ENCODE measurements at places on chromosomes 4 and X.

DNA sequence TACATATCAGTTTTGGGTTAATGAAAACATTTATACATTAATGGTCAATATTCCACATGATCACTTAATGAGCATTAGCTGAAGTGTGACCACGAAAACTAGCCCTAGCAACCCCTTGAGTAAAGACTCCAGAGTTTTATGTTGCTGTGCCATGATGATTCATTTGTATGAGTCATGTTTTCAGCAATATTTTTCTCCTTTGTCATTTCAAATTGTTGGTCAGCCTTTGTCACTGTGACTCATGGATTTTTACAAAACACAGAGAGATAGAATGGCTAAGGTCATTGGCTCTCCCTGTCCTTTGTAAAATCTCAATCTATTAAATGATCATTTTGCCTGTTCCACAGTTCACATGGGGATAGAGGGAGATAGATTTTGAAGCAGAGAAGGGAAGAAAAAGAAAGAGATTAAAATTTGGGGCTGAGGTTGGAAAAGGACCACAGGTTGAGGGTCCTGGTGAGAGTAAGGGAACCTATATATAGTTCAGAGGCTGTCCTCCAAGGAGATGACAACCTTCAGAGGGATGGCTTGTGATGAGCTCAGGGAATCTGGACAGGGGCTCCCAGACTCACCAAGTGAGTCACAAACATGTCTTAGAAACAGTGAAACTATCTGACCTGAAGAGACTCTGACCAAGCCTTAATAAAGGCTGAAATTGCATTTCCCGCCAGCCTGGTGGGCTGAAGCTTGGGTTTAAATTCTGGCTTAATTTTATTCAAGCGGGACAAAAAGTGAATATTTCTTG, 25.6 kb downstream of the NR0B1 start:
- no peak overlapping the region for H3K4me3 ChIP-seq
- no peak overlapping the region for H3K27ac ChIP-seq
- H3K27me3 ChIP-seq = no peaks in the 10 kb centered on the region
- no peaks in the 10 kb centered on the region for H3K4me1 ChIP-seq

GRCh38 chrX:42495139-42495538, 282.8 kb downstream of the PPP1R2C start:
- H3K36me3 ChIP-seq = no peaks in the 10 kb centered on the region
- H3K27me3 ChIP-seq = no peaks in the 10 kb centered on the region
- H3K4me1 ChIP-seq = no peaks in the 10 kb centered on the region

GRCh38 chr4:109966891-109967481, 54.3 kb downstream of the EGF start:
- H3K27me3 ChIP-seq = no peaks in the 10 kb centered on the region
- DNase-seq = no peak
- no peaks in the 10 kb centered on the region for H3K36me3 ChIP-seq
- peaks cover 3% of the 10 kb centered on the region for H3K4me1 ChIP-seq

DNA sequence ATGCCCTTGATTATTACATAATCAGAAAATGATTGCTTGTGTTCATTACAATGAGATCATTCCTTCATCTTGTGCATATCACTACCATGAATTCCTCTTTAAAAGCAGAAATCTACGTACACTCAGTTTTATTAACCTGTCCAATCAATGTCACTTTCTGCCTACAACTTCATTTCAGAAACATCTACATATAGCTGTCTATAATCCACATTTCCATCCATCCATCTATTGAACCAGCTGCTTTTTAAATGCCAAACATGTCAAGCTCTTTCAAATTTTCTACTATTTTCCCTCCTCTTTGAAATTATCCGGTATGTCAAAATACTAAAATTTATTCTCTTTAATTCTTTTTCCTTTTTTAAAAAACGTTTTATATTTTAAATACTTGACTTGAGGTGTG, 462.0 kb downstream of the GABRG1 start:
- no peak overlapping the region for H3K4me3 ChIP-seq
- no peaks in the 10 kb centered on the region for H3K27me3 ChIP-seq
- DNase-seq = no peak
- H3K36me3 ChIP-seq = no peaks in the 10 kb centered on the region
- no peak overlapping the region for H3K27ac ChIP-seq

DNA sequence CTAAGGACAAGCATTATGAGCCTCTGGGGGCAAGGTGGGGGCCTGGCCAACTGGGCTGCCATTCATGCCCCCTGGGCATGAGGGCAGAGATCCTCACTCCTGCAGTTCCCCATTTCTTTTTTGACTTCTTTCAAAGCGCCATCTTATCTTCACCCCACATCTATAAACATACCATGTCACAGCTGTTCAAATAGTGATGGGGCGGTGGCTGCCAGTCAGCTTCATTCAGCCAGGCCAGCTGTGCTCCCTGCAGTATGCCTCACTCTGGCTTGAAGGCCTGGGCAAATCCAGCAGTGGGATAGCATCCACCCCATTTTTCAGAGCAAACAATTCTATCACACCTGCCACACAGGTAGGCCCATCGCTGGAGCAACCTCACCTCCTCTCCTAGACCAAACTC, 85.5 kb downstream of the NHSL2 start:
- H3K4me1 ChIP-seq = peaks cover 21% of the 10 kb centered on the region
- no peak overlapping the region for H3K4me3 ChIP-seq
- no peak overlapping the region for H3K27ac ChIP-seq
- H3K36me3 ChIP-seq = no peaks in the 10 kb centered on the region
- no peaks in the 10 kb centered on the region for H3K27me3 ChIP-seq

GRCh38 chr4:12949719-12950490, 534.2 kb downstream of the RAB28 start:
- H3K27ac ChIP-seq = no peak overlapping the region
- no peak for DNase-seq
- no peaks in the 10 kb centered on the region for H3K36me3 ChIP-seq
- H3K4me1 ChIP-seq = peaks cover 3% of the 10 kb centered on the region
- no peak overlapping the region for H3K4me3 ChIP-seq

DNA sequence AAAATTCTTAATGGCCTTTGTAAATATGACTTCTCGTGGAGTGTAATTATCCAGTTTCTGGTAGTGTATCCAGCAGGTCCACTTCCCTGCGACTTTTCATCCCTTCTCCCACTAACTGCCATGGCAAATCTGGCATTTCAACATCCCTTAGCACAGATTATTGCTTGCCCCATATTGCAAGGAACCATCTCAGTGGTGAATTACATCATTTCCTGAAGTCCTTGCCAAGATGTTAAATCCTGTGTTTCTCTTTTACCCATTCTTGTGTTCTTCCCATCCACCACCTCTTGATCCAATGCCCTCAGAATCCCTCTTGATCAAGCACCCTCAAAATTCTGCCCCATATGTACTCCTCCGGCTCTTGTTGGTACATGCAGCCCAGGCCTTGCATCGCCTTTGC, 88.1 kb upstream of the ZNF81 start:
- no peaks in the 10 kb centered on the region for H3K4me1 ChIP-seq
- no peaks in the 10 kb centered on the region for H3K36me3 ChIP-seq
- no peak for DNase-seq
- no peak overlapping the region for H3K27ac ChIP-seq
- no peaks in the 10 kb centered on the region for H3K27me3 ChIP-seq
- H3K4me3 ChIP-seq = no peak overlapping the region

DNA sequence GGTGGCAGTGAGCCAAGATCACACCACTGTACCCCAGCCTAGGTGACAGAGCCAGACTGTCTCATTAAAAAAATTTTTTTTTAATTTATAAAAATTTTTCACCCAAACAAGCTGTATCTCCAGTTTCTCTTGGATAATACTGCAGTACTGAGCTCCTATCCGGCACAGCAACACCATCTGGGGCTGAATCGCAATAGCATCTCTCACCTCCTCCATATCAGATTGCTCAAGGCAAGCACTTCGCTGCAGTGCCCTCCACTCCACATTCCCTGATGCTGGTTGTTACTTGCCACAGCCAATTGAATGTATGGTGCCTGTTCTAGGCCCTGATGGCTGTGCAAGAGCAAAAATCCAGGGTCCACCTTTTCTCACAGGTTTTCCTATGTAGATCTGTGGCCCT, 69.3 kb upstream of the FAM241A start:
- H3K4me1 ChIP-seq = no peaks in the 10 kb centered on the region
- H3K27me3 ChIP-seq = no peaks in the 10 kb centered on the region
- no peaks in the 10 kb centered on the region for H3K36me3 ChIP-seq
- no peak overlapping the region for H3K4me3 ChIP-seq
- no peak overlapping the region for H3K27ac ChIP-seq

DNA sequence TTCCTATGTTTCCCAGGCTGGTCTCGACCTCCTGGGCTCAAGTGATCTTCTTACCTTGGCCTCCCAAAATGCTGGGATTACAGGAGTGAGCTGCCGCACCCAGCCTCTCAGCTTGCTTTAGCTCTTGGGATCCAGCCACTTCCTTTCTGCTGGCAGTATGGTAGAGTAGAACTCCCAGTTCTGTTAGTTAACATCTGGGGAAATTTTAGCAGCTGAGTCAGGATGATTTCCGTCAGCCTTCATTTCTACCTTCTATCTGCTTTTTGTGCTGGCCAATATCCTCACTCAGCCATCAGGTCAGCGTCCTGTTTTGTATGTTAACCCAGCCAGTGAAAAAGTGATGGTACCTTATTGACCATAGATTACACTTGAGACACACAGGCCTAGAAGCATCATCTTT, 59.3 kb upstream of the GPC4 start:
- no peak overlapping the region for H3K4me3 ChIP-seq
- no peaks in the 10 kb centered on the region for H3K27me3 ChIP-seq
- no peaks in the 10 kb centered on the region for H3K36me3 ChIP-seq
- no peaks in the 10 kb centered on the region for H3K4me1 ChIP-seq

DNA sequence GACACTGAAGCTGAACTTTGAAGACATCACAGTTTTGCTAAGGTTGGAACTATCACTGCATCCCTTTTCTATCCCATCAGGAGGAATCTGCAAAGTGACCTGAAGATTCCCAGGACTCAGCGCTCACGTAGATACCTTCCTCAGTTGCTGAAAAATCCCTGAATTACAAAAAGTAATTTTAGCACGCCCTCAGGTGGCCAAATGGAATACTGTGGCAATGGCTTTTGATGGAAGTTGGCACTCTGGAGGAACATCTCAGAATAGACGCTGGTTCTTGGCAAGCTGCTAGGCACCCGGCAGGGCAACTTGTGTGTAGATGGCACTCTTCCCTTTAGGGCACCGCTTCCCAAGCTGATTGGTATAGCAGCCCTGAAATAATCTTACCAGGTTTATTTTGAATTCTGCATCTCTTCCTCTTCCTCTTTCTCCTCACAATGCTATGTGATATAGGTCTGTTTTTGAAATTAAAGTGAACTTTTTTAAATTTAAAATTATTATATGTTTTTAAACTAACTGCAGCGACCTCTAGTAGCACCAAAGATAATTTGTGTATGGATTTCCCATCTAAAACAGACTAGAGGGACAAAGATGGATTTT, 16.3 kb upstream of the ESX1 start:
- no peaks in the 10 kb centered on the region for H3K36me3 ChIP-seq
- no peak overlapping the region for H3K4me3 ChIP-seq
- peaks cover 36% of the 10 kb centered on the region for H3K27me3 ChIP-seq
- H3K4me1 ChIP-seq = no peaks in the 10 kb centered on the region

DNA sequence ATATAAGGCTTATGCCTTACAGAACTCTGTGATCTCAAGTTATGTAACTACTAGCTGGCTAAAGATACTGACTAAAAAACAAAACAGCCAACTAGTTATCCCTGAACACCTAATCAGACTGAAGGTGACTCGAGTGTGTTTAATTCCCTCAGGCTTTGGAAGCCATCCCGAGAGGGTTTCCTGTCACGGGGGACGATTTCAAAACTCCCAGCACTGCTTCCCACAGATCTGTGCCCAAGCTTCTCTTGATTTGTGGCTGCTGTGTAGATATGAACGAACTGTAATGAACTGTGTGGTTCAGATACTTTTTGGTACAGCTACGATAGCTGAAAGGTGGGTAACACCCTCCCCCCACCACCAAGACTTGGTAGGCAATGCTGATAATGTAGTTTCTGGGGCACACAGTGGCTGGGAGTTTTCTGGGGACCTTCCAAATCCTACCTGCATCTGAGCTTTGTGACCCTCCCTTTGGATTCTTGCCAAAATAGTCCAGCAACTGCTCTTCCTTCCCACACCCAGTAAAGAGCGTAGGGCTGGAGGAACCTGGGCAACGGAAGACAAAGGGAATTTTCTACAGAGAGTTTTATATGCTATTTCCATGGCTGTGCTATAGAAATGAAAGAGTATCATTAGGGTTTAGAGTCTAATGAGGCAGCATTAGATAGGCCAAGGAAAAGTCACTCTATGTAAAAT, 148.8 kb downstream of the MGST2 start:
- no peaks in the 10 kb centered on the region for H3K27me3 ChIP-seq
- peaks cover 25% of the 10 kb centered on the region for H3K4me1 ChIP-seq
- no peak overlapping the region for H3K4me3 ChIP-seq
- no peak for DNase-seq
- H3K36me3 ChIP-seq = no peaks in the 10 kb centered on the region

GRCh38 chr4:16457944-16458343, 231.7 kb upstream of the TAPT1 start:
- no peak overlapping the region for H3K4me3 ChIP-seq
- no peak overlapping the region for H3K27ac ChIP-seq
- no peaks in the 10 kb centered on the region for H3K36me3 ChIP-seq
- H3K27me3 ChIP-seq = peaks cover 12% of the 10 kb centered on the region
- H3K4me1 ChIP-seq = no peaks in the 10 kb centered on the region

GRCh38 chr4:186659935-186660334, 63.7 kb downstream of the FAT1 start:
- no peaks in the 10 kb centered on the region for H3K27me3 ChIP-seq
- H3K4me3 ChIP-seq = no peak overlapping the region
- H3K4me1 ChIP-seq = peaks cover 10% of the 10 kb centered on the region
- DNase-seq = no peak
- H3K27ac ChIP-seq = no peak overlapping the region

DNA sequence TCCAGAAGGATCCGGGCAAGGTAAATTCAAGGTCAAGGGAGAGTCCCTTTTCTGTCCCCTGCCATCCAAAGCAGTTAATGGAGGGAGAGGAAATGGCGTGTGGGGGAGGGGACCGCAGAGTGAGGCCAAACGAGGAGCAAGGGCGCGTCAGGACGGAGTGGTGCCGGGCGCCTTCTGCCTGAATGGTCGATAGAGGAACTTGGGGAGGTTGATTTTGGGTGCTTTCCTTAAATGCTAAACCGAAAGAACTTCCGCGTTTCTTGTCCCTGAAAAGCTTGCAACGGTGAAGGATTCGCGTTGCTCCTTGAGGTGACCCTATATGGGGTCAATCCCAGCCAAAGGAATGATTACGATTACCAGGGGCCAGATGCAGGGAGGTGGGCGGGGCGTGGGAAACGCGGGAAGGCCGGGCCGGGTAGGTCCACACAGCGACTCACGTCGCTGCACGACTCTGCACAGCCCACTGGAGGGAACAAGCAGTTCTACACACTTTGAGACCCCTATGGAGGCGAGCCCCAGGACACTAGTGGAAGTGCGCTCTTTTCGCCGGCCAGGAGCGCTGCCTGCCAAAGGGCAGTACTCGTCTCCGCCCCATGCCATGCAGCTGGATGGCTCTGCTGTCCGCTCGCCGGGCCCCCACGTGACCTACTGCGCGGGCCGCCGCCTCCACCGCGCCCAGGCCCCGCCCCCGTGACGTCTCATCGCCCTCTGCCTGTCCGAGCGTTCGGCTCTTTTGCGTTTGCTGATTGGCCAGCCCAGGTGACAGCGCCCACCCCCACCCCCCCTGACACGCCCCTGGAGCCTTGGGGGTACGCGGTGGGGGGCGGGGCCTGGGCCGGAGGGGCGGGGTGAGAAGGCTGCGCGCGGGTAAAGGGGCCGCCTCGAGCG, 452 bp upstream of the GK start:
- H3K36me3 ChIP-seq = no peaks in the 10 kb centered on the region
- H3K27ac ChIP-seq = peak overlapping the region; percentile 81
- H3K27me3 ChIP-seq = no peaks in the 10 kb centered on the region
- peak; percentile 90 for DNase-seq
- peak overlapping the region; percentile 62 for H3K4me3 ChIP-seq
- H3K4me1 ChIP-seq = peaks cover 9% of the 10 kb centered on the region

- H3K27ac ChIP-seq = no peak overlapping the region
- H3K27me3 ChIP-seq = no peaks in the 10 kb centered on the region
- no peak overlapping the region for H3K4me3 ChIP-seq
These were observed 85.5 kb upstream of the ACSL1 start for GRCh38 chr4:184911310-184911709.
